ENCODE measurements at places on chromosomes 5 and 9. TPM values are rescaled to one million over a fixed set of nuclear protein-coding genes. Genes with fewer than 3 reads are reported as not detected.

GRCh38 chr5:151458314-151458713 is 10.9 kb downstream of the SLC36A1 start:
- DNase-seq, result no peak
- H3K36me3 ChIP-seq, result peaks cover 11% of the 10 kb centered on the region
- H3K4me1 ChIP-seq, result no peaks in the 10 kb centered on the region
- no peaks in the 10 kb centered on the region for H3K27me3 ChIP-seq
- no peak overlapping the region for H3K4me3 ChIP-seq

DNA sequence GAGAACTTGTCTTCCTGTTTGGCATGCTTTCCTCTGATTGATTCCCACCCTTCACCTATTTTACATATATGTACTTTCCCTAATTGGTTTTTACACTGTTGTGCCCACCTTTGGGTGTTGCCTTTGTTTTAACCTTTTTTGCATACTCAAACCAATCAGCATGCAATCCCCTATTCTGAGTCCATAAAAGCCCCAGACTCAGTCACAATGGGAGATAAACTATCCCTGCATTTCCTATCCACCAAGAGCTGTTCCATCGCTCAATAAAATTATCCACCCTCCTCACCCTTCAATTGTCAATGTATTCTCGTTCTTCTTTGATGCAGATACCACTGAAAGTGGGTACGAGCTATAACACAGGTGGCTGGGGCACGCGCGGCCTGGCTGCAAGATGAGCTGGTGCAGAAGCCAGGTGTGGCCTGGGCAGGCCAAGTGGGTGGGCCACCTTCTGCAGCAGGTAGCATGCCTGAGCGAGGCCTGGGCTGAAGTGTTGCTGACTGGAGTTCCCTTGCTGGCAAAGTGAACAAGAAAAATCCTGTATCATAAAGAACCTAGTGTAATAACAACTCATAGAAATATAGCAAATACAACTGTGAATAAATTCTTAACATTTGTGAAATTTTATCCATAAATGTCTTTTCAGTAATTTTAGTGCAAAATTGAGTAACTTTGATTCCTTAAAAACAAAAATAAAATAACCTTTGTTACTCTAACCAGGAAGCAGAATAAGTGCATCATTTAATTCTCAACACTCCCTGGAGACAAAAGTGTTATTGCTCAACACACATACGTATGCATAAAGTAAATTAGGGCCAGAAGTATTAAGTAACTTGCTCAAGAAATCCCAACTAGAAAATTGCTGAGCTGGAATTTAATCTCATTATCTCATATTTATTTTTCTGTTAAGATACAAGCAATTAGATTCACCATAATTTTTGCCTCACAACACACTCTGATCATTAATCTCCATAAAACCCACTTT is 685.3 kb upstream of the EDIL3 start:
- no peak for DNase-seq
- no peak overlapping the region for H3K27ac ChIP-seq
- H3K4me1 ChIP-seq, result no peaks in the 10 kb centered on the region
- no peaks in the 10 kb centered on the region for H3K27me3 ChIP-seq
- H3K4me3 ChIP-seq, result no peak overlapping the region
- H3K36me3 ChIP-seq, result no peaks in the 10 kb centered on the region

- peaks cover 17% of the 10 kb centered on the region for H3K4me1 ChIP-seq
- H3K27me3 ChIP-seq, result no peaks in the 10 kb centered on the region
- no peaks in the 10 kb centered on the region for H3K36me3 ChIP-seq
- no peak overlapping the region for H3K27ac ChIP-seq
- no peak overlapping the region for H3K4me3 ChIP-seq
Observed at GRCh38 chr5:78563621-78564020, 85.0 kb downstream of the LHFPL2 start.

GRCh38 chr5:143328589-143329220 is 74.8 kb downstream of the NR3C1 start:
- no peak overlapping the region for H3K27ac ChIP-seq
- no peak for DNase-seq
- H3K4me3 ChIP-seq, result no peak overlapping the region
- peaks cover 20% of the 10 kb centered on the region for H3K4me1 ChIP-seq
- no peaks in the 10 kb centered on the region for H3K27me3 ChIP-seq
- no peaks in the 10 kb centered on the region for H3K36me3 ChIP-seq

- peaks cover 17% of the 10 kb centered on the region for H3K4me1 ChIP-seq
- H3K36me3 ChIP-seq, result no peaks in the 10 kb centered on the region
- no peak for DNase-seq
- H3K27ac ChIP-seq, result no peak overlapping the region
Observed at GRCh38 chr5:176633598-176633997, 3.1 kb downstream of the EIF4E1B start.

DNA sequence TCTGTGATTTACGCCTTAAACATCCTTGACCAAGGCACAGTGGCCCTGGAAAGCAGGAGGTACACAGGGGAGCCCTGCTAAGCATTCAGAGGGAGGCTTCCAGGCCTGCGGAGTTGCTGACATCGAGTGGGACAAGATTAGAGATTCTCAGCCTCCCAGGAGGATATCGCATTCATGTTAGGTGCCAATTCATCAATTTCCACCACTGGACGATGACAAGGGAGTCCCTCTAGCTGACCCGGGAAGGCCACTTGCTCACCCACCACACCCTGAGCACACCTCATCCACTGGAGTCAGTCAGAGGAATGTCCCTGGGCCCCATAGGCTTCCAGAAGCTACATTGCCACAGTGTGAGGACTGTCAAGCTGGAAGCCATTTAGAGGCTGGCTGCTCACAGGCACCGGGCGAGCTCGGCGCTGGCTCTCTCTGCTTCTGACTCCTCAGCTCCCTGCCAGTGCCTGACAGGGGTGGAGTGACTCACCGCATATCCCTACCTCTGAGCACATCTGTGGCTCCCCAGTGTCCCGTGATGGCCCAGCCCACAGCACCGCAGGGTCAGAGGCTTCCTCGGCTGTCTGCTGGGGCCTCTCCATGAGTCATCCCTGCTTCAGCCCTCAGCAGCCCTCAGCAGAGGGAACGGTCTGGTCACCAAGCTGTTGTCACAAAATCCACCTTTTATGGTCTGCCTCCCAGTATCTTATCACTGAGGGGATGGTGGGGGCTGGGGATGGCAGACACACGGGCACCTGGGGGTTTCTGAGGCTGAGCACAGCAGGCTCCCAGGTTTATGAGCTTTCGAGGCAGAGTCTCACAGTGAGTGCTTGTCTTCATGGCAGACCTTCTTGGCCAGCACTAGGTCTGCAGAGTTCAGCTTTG is 117.5 kb downstream of the ZNF608 start:
- H3K27me3 ChIP-seq, result no peaks in the 10 kb centered on the region
- no peak for DNase-seq
- H3K27ac ChIP-seq, result no peak overlapping the region
- no peaks in the 10 kb centered on the region for H3K4me1 ChIP-seq

DNA sequence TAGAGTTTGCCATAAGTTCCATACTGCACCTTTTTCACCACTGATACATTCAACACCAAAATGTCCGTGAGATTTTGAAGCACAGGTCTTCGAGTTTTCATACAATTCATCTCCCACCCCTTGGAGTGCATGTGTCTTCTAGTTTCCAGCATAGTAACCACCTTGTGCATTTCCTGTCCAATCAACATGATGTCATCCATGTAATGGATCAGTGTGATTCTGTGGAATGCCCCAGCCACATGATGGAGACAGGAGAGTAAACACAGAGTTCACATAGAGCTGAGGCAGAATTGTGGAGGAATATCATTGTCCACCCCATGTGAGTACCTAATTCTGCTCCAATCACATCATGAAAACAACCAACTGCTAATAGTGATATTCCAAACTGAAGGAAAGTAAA is 441.5 kb upstream of the CDH6 start:
- DNase-seq, result no peak
- H3K27ac ChIP-seq, result no peak overlapping the region
- H3K4me3 ChIP-seq, result no peak overlapping the region
- H3K4me1 ChIP-seq, result no peaks in the 10 kb centered on the region

DNA sequence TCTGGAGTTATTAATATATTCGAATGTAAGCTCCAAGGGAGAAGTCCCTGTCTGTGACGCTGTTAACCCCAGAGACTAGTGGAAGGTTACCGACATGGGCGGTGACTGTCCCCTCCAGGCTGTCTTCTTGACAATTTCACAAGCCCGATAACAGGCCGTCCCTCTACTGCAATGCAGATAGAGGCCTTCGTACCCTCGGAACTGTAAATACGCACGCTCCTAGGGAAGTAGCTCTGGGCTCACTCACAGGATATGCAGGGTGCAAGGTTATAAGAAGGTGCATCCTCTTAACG is 680 bp upstream of the RFK start:
- no peaks in the 10 kb centered on the region for H3K36me3 ChIP-seq
- H3K27ac ChIP-seq, result peak overlapping the region; percentile 93
- H3K4me1 ChIP-seq, result peaks cover 18% of the 10 kb centered on the region
- DNase-seq, result peak; percentile 72

- DNase-seq, result no peak
- H3K4me3 ChIP-seq, result no peak overlapping the region
- peaks cover 6% of the 10 kb centered on the region for H3K4me1 ChIP-seq
- no peaks in the 10 kb centered on the region for H3K27me3 ChIP-seq
Observed at GRCh38 chr9:1087120-1087881, 37.1 kb downstream of the DMRT2 start.

DNA sequence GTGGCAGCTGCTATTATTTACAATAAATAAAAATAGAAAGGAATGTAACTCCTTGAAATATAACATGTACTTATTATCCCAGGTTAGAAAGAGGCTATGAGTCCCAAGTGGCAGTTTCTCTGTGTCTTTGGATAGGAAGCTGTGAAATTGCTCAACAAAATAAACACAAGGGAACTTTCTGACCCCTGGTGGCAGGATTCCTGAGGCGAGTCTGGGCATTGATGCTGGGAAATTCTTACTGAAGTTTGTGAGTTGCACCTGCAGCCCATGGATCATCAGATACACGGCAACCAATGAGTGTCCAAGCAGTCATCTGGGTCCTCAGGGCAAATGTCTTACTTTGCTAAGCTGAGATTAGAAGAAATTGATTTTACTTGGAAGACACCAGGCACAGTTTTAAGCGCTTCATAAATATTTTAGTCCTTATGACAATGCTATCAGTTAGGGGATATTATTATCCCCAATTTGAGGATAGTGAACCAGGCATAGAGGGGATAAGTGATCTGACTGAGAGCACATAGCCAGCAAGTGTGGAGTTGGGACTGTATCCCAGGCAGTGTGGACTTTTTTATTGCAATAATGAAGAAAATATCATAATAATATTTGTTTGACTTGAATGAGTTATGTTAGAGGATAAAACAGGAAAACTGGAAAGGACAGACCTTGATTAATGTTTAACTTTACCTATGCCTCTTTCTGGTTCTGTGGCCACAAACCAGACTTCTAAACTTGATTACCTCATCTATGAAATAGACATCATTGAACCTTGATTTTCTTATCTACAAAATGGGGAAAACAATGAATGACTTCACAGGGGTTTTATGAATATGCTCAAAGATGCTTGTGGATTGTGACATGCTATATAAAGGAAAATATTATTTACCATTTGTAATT is 265.5 kb upstream of the ADAMTSL1 start:
- H3K36me3 ChIP-seq, result no peaks in the 10 kb centered on the region
- no peak overlapping the region for H3K4me3 ChIP-seq
- no peak for DNase-seq
- H3K27me3 ChIP-seq, result peaks cover 2% of the 10 kb centered on the region
- no peaks in the 10 kb centered on the region for H3K4me1 ChIP-seq
- H3K27ac ChIP-seq, result no peak overlapping the region

GRCh38 chr5:176341325-176342157 is 20.0 kb downstream of the KIAA1191 start:
- no peak overlapping the region for H3K27ac ChIP-seq
- H3K27me3 ChIP-seq, result no peaks in the 10 kb centered on the region
- no peak overlapping the region for H3K4me3 ChIP-seq

- no peaks in the 10 kb centered on the region for H3K4me1 ChIP-seq
- no peak for DNase-seq
Observed at GRCh38 chr5:69261034-69261433, 26.3 kb downstream of the CDK7 start.

DNA sequence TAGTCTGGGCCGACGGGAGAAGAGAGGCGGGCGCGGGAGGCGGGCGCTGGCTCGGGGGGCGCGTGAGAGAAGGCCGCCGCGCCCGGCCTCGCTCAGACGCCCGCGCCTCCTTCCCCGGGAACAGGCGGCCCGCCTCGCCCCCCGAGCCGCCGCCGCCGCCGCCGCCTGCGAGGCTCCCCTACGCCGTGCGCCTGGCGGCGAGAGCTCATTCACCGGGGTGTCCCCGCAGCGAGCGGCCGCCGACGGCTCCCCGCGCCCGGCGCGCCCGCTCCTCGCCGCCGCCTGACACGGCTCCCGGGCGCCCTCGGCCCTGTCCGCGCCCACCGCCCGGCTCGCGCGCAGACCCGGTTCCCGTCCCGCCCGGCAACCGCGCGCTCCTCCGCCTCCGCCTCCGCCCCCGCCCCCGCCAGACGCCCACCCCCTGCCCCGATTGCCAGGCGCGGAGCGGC is at the start of gene GNAQ:
Gene GNAQ (minus strand): TSS at position 368 of the 449 bp plus-strand sequence. CDS start 576 bp downstream, outside the sequence.
- H3K4me3 ChIP-seq, result peak within 1 kb of the TSS; percentile 74
- no peaks in the 10 kb centered on the region for H3K27me3 ChIP-seq
- peaks cover 62% of the 10 kb centered on the region for H3K4me1 ChIP-seq
- no peaks in the 10 kb centered on the region for H3K36me3 ChIP-seq
- peak; percentile 70 for DNase-seq

DNA sequence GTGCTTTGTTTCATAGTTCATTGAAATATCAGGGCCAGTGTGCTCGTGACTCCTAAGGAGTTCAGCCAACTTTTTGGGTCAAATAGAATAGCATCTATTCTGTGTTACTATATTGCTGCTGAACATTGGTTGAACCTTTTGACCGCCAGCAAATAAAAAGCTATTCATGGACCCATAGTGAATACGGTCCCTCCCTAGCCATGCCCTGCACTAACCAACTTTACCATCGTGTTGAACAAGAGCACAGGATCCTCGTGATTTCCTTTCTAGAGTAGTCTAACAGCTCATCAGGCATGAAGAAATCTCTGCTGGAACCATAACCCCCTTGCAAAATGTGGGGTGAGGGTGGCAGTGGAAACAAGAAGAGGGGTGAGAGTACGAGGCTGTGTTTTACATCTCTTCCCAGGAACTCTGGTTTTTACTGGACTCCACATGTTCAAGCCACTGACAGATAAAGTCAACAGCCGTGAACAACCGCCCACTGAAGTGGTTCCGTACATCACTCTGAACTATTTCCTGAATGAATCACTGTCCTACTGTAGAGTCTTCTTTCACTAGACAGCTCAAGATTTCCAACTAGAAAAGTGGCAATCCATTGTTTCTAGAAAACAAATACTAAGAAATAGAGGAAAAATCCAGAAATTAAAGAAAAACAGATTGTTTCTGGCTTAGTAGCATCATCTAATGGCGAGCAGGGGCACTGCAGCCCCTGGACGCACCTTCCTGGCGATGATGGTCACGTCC is 70.1 kb upstream of the SPATA31E1 start:
- H3K4me3 ChIP-seq, result no peak overlapping the region
- H3K27ac ChIP-seq, result no peak overlapping the region
- H3K27me3 ChIP-seq, result no peaks in the 10 kb centered on the region
- no peaks in the 10 kb centered on the region for H3K4me1 ChIP-seq

The C7 gene
- total RNA-seq, result 45.6 TPM

The WHRN gene
- total RNA-seq, result 15.8 TPM
